Adipose tissue (tissue), 3 donors: ENCODE measurements at places on chromosomes 1 and 21. TPM values are rescaled to one million over a fixed set of nuclear protein-coding genes. Genes with fewer than 3 reads are reported as not detected.

Gene TSACC
- 0.39 TPM for polyA plus RNA-seq

Gene CYYR1
- 3.7 TPM for polyA plus RNA-seq

Gene CRP
- polyA plus RNA-seq: 4.6 TPM

Gene LHX8
- polyA plus RNA-seq: not detected

Gene SPRR4
- polyA plus RNA-seq: not detected

Gene SAMSN1
- 19.2 TPM for polyA plus RNA-seq

Gene PEAR1
- 3.3 TPM for polyA plus RNA-seq

Gene FMO3
- 13.2 TPM for polyA plus RNA-seq

Gene ZMYND12
- polyA plus RNA-seq: 1.7 TPM

Gene CYP4A11
- 0.03 TPM for polyA plus RNA-seq

Gene TNFRSF1B
- 44.3 TPM for polyA plus RNA-seq

Gene MYBPHL
- polyA plus RNA-seq: 0.34 TPM

Gene WRAP73
- polyA plus RNA-seq: 17.5 TPM

Gene OR2T29
- polyA plus RNA-seq: not detected

Gene PRDM2
- polyA plus RNA-seq: 19.5 TPM

Gene DRAXIN
- polyA plus RNA-seq: 0.01 TPM

Gene UBASH3A
- polyA plus RNA-seq: 0.56 TPM

Gene RGS7
- 0.13 TPM for polyA plus RNA-seq

Gene LCE3E
- not detected for polyA plus RNA-seq

Gene PLEKHN1
- 1.1 TPM for polyA plus RNA-seq

Gene INTS11
- polyA plus RNA-seq: 117 TPM

Gene RHBDL2
- polyA plus RNA-seq: 2.3 TPM

Gene HSPA6
- 4.4 TPM for polyA plus RNA-seq

Gene H3-3A
- polyA plus RNA-seq: 282 TPM

Gene C1QB
- 288 TPM for polyA plus RNA-seq

Gene TMPRSS2
- polyA plus RNA-seq: 111 TPM

Gene SHISAL2A
- polyA plus RNA-seq: 0.18 TPM

Gene RHOU
- 68.2 TPM for polyA plus RNA-seq

Gene GBP6
- polyA plus RNA-seq: 0.59 TPM

Gene PKLR
- polyA plus RNA-seq: 0.02 TPM

Gene F5
- 0.22 TPM for polyA plus RNA-seq

Gene OR2L5
- not detected for polyA plus RNA-seq

Gene FAAH
- polyA plus RNA-seq: 24.6 TPM

Gene DNASE2B
- polyA plus RNA-seq: not detected

Gene RNU1-3
- polyA plus RNA-seq: not detected

Gene DVL1
- 42.5 TPM for polyA plus RNA-seq

Gene MMEL1
- 3.0 TPM for polyA plus RNA-seq

Gene HAPLN2
- 0.28 TPM for polyA plus RNA-seq
